ENCODE measurements at places on chromosomes 4 and X. TPM values are rescaled to one million over a fixed set of nuclear protein-coding genes. Genes with fewer than 3 reads are reported as not detected.

Gene PCSK1N
- total RNA-seq: 2.5 TPM

Gene RAB33A
- 2.1 TPM for total RNA-seq

Gene ENPEP
- 9.4 TPM for total RNA-seq

Gene ZGRF1
- 57.3 TPM for total RNA-seq

Gene RXFP1
- not detected for total RNA-seq

Gene PLK4
- 25.0 TPM for total RNA-seq

Gene IQCM
- not detected for total RNA-seq

DNA sequence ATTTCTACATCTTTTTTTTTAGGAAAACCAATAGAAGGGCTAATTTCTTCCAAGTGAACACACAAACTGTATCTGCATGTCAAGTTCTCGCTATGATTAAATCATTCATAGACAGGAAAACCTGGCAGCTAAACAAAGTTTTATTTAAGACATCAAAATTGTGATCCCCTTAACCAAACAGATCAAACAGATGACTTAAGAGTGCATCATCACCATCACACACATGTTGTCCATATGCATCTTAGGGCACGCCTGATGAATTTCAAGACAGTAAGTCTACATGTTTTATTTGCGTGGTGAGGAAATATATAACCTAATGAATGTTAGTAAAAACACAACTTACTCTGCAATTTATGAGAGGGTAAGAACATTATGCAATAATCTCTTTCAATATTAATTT, 317.0 kb upstream of the ANXA10 start:
- H3K4me3 ChIP-seq: no peak overlapping the region
- no peak overlapping the region for H3K27ac ChIP-seq
- DNase-seq: no peak
- no peaks in the 10 kb centered on the region for H3K4me1 ChIP-seq

- H3K4me1 ChIP-seq: no peaks in the 10 kb centered on the region
- no peak overlapping the region for H3K27ac ChIP-seq
- no peaks in the 10 kb centered on the region for H3K36me3 ChIP-seq
- H3K4me3 ChIP-seq: peak overlapping the region; percentile 38
Observed at GRCh38 chr4:177012918-177013545, 220.3 kb upstream of the VEGFC start.

DNA sequence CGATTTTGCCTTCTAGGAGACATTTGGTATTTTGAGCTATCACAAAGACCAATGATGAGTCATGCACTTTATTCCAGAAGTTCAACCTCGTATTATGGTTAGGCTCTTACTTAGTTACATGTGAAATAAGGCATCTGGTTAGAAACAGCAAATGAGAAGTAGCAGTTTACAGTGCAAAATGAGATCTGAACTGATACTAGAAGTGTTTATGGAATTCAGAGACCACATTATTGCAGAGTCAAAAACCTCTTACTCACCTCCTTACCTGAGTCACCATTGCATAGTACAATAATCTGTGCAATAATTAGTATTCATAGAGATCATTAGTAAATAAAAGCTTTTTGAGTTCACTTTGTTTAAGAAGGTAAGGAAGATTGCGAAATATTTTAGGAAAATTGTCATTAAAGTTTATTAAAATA, 38.7 kb downstream of the SEC24B start:
- no peak for DNase-seq
- no peaks in the 10 kb centered on the region for H3K4me1 ChIP-seq
- H3K4me3 ChIP-seq: no peak overlapping the region
- H3K27me3 ChIP-seq: no peaks in the 10 kb centered on the region
- no peak overlapping the region for H3K27ac ChIP-seq

DNA sequence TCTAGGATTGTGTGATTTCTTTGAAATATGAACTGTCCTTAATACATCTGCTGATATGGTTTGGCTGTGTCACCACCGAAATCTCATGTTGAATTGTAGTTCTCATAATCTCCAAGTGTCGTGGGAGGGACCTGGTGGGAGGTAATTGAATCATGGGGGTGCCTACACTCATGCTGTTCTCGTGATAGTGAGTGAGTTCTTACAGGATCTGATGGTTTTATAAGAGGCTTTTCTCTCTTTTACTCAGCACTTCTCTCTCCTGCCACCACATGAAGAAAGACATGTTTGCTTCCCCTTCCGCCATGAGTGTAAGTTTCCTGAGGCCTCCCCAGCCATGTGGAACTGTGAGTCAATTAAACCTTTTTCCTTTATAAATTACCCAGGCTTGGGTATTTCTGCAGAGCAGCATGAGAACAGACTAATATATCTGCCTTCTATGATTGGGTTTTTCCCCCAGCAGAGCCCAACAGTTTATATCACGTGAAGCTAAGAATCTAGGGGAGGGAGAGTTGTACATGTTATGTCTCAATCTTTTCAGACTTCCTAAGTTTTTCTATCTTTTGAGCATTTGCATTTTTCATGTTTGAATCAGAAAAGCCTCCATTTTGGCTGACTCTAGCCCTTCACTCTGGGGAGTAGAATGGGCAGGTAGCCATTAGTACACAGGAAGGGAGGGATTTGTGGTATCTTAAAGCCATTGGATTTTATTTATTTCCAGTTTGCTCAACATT, 58.9 kb downstream of the PLAC1 start:
- no peaks in the 10 kb centered on the region for H3K27me3 ChIP-seq
- H3K4me3 ChIP-seq: no peak overlapping the region
- DNase-seq: no peak
- H3K4me1 ChIP-seq: no peaks in the 10 kb centered on the region
- H3K36me3 ChIP-seq: no peaks in the 10 kb centered on the region
- no peak overlapping the region for H3K27ac ChIP-seq

GRCh38 chr4:37522996-37523395, 163.2 kb downstream of the RELL1 start:
- no peak for DNase-seq
- H3K4me1 ChIP-seq: no peaks in the 10 kb centered on the region
- no peaks in the 10 kb centered on the region for H3K36me3 ChIP-seq
- H3K27ac ChIP-seq: no peak overlapping the region

GRCh38 chrX:79371640-79372039, 4.5 kb upstream of the ITM2A start:
- no peaks in the 10 kb centered on the region for H3K27me3 ChIP-seq
- H3K27ac ChIP-seq: no peak overlapping the region

DNA sequence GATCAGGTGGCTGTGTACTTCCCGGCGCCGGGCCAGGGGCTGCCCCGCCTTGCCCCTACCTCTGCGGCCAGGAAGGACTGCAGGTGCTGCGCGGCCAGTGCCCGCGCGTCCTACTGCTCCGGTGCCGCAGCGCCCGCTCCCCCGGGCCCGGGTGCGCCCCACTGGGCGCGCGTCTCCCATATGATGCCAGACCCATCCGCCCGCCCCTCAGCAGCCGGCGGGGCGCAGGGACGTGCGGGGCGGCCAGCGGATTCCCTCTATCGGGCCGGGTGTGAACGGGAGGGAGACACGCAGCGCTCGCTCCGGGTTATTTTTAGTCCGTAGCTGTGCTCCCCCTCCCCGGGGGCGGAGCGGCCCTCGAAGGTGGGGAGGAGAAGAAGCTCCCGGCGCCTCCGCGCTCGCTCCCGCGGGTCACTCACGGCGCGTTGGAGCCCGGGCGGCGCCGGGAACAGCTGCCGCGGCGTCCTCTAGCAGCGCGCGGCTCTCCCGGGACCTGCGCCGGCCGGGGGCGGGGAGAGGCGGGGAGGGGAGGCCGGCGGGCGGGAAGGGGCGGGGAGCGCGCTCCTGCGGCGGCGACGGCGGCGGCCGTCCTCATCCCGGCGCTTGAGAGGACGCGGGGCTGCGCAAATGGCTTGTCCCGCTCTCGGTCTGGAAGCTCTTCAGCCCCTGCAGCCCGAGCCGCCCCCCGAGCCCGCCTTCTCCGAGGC, 103.6 kb downstream of the UCHL1 start:
- H3K4me3 ChIP-seq: peak overlapping the region; percentile 80
- no peak overlapping the region for H3K27ac ChIP-seq
- no peaks in the 10 kb centered on the region for H3K36me3 ChIP-seq
- peaks cover 56% of the 10 kb centered on the region for H3K27me3 ChIP-seq

GRCh38 chrX:148611993-148612392, 111.6 kb downstream of the AFF2 start:
- no peaks in the 10 kb centered on the region for H3K36me3 ChIP-seq
- H3K27ac ChIP-seq: no peak overlapping the region
- no peaks in the 10 kb centered on the region for H3K27me3 ChIP-seq
- no peak overlapping the region for H3K4me3 ChIP-seq
- no peak for DNase-seq
- H3K4me1 ChIP-seq: no peaks in the 10 kb centered on the region

GRCh38 chr4:183438458-183439113, 5.8 kb upstream of the CDKN2AIP start:
- peaks cover 4% of the 10 kb centered on the region for H3K4me1 ChIP-seq
- H3K36me3 ChIP-seq: no peaks in the 10 kb centered on the region
- no peak for DNase-seq
- H3K27me3 ChIP-seq: no peaks in the 10 kb centered on the region

GRCh38 chrX:68880846-68881552, 52.2 kb downstream of the EFNB1 start:
- no peak overlapping the region for H3K27ac ChIP-seq
- no peaks in the 10 kb centered on the region for H3K4me1 ChIP-seq
- no peaks in the 10 kb centered on the region for H3K27me3 ChIP-seq
- no peak overlapping the region for H3K4me3 ChIP-seq

All from endodermal cell (in vitro differentiated cells).